ENCODE measurements at places on chromosomes 2 and 18.

DNA sequence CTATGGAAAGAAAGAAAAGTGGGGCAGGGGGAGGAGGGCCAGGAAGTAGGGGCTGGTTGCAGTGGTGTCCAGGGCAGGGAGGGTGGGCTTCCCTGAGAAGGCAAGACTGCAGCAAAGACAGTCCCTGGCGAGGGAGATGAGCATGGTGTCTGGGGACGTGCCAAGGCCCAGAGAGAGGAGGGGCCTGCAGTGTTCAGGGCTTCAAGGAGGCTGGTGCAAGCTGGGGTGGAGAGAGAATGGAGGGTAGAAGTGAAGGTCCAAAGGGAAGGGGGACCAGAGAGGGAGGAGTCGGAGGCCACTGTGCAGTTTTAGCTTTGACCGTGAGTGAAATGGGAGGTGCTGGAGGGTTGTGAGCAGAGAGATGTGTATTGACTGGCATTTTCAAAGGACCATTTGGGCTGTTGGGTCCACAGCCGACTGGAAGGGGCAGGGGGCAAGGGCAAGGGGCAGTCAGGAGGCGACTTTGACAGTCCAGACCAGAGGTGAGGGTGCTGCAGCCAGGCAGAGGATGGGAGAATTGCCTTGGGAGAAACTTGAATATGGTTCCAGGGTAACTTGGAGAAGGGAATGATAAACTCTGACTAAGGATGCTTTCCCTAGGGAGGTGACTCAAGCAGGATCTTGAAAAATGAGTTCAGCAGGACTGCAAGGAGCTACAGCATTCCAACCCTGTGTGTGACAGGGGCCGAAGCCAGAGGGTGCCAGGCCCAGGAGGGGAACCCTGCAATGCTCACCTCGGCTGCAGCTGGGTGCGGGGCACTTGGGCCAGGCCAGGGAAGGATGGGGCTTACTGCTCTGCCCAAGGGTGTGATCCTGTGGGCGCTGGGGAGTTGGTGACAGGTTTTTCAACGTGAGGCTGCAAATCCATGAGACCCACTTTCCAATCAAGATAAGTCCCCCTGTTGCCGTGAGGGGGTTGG lies 177.1 kb upstream of the HAAO start:
- no peak for DNase-seq

DNA sequence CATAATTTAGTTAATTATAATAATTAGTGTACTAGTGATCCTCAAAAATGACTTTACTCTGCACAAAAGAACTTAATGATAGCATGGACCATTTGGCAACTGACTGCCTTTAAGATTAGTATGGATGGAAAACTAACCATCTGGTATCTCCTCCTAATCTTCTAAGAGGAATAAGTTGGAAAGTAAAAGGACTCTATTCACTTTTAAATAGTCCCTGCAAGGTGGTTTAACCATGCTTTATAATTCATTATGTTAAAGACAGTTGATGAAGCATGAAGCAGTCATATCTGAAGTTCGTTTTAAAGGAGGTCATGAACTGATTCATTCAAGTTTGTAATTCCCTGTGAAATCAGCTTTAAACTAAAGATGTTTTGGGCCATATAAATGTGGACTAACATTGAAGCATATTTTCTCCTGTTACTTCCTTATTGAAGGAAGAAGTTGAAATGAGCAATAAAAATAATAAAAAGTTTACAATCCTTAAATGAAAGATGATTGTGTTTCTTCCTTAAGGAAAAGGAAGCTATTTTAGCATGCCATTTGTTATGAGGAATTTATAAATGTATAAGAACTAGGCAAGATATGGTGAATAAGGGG lies 446.0 kb downstream of the XIRP2 start:
- no peak for DNase-seq

GRCh38 chr2:203438528-203438927 lies 96.6 kb downstream of the RAPH1 start:
- DNase-seq: no peak

DNA sequence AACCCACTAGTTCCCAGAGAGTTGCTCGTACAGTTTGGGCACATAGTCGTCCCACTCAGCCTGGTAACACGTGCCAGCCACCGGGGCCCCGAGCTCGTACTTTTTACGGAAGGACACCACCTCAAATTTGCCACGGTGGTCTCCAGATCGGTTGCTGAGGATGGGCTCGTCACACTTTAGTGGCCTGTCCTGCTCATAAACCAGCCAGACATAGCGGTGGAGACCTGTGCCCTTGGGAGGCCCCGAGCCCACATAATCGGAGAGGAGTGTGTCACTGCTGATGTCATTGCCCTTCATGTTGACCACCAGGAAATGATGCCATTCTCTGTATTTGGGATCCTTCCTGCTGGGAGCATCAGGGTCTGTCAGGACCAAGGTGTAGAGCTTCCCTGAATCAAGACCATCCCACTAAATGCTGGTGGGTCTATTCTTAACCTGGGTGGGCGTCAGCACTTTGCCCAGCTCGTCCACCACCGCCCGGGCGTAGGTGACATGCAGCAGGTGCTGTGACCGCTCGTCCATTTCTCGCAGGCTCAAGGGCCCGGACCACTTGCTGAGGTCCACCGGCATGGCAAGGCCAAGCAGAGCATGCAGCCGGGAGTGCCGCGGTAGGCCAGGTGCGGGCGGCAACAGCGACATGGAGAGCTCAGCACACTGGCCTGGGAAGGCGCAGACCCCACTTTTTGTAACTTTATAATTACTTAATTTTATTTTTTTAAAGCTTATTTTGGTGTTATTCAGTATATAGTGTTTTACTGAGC lies 12.9 kb downstream of the RETSAT start:
- no peak for DNase-seq

- DNase-seq: no peak
Observed at GRCh38 chr18:37662546-37663339, 97.1 kb upstream of the CELF4 start.

GRCh38 chr2:240340361-240340761 lies 95.1 kb upstream of the GPC1 start:
- no peak for DNase-seq

DNA sequence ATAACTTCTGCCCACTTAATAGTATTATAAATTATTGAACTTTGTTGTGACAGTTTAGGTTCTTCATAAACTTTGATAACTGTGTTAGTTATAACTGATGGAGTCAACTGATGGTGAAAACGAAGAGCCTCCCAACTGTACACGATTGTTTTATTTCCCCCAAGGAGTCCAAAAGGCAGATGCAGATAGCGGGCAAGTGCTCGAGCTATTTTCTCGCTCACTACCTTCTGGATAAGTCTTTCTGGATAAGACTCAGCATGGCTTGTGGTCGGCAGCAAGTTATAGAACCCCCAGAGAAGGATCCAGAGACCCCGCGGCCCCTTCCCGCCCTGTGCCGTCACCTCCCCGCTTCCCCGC lies 517 bp downstream of the GCFC2 start:
- no peak for DNase-seq

All from GM19239 (cell line).